CD8-positive, alpha-beta memory T cell (primary cell): ENCODE measurements at places on chromosomes 4 and X.

- DNase-seq, result no peak
Observed at GRCh38 chr4:109014593-109015412, 251.9 kb upstream of the ETNPPL start.

DNA sequence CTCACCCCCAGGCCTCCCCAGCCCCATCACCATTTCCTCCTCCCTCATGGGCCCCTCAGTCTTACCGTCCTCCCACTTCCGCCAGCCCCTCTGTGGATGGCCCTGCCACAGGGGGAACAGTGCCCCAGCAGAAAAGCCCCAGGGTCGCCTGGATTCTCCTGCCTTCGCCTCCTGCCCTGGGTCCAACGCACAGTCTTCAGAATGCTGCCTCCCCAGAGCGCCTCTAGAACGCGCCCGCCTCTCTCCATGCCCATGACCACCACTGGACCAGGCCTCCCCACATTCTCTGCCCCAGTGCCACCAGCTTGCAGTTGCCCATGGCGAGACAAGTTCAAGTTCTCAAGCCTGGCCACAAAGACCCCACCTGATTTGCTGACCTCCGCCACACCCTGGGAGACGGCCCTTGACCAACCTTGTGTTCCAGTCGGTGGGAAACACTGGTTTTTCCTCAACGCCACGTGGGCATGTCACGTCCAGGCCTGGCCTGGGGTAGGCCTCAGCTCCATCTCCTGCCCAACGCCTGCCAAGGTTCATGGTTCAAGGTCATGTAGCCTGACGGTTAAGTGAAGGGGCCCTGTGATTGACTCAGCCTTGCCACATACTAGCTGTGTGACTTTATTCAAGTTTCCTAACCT lies 634 bp upstream of the PLXNB3 start:
- DNase-seq, result no peak

GRCh38 chr4:47313384-47313783 lies 150.1 kb downstream of the COMMD8 start:
- no peak for DNase-seq

GRCh38 chrX:40434947-40435346 lies 145.8 kb upstream of the ATP6AP2 start:
- DNase-seq, result no peak

GRCh38 chr4:9765091-9765490 lies 16.3 kb upstream of the DRD5 start:
- no peak for DNase-seq

- DNase-seq, result no peak
Observed at GRCh38 chr4:120672558-120673147, 249.9 kb downstream of the PRDM5 start.

- DNase-seq, result no peak
Observed at GRCh38 chrX:47745416-47745815, 86.4 kb upstream of the UXT start.

GRCh38 chr4:20256381-20256881 lies 4.7 kb downstream of the SLIT2 start:
- DNase-seq, result no peak
